ENCODE measurements at places on chromosomes 12 and 14. TPM values are rescaled to one million over a fixed set of nuclear protein-coding genes. Genes with fewer than 3 reads are reported as not detected.

The BMAL2 gene
- 54.4 TPM for total RNA-seq

The B3GNT4 gene
- total RNA-seq: 8.5 TPM

The C1RL gene
- 4.6 TPM for total RNA-seq

The RNASE7 gene
- total RNA-seq: not detected

The GUCY2C gene
- total RNA-seq: not detected

The HOXC12 gene
- total RNA-seq: not detected

The SPTB gene
- 28.1 TPM for total RNA-seq

The RD3L gene
- total RNA-seq: 1.2 TPM

The POLE gene
- 21.9 TPM for total RNA-seq

The TEX52 gene
- total RNA-seq: not detected

The ANHX gene
- total RNA-seq: not detected

The TAS2R8 gene
- 0.69 TPM for total RNA-seq

The TMEM121 gene
- total RNA-seq: 25.4 TPM

The RDH12 gene
- 1.8 TPM for total RNA-seq

The PRH2 gene
- total RNA-seq: 0.92 TPM

The ZNF891 gene
- total RNA-seq: 9.5 TPM

The ACIN1 gene
- 91.8 TPM for total RNA-seq

The PLEKHH1 gene
- 11.3 TPM for total RNA-seq

The RDH16 gene
- total RNA-seq: 0.23 TPM

The CCDC198 gene
- 1.2 TPM for total RNA-seq

The ATL1 gene
- 128 TPM for total RNA-seq

Data from diencephalon (tissue), 1 donor.